ENCODE measurements at places on chromosomes 13 and 19.

DNA sequence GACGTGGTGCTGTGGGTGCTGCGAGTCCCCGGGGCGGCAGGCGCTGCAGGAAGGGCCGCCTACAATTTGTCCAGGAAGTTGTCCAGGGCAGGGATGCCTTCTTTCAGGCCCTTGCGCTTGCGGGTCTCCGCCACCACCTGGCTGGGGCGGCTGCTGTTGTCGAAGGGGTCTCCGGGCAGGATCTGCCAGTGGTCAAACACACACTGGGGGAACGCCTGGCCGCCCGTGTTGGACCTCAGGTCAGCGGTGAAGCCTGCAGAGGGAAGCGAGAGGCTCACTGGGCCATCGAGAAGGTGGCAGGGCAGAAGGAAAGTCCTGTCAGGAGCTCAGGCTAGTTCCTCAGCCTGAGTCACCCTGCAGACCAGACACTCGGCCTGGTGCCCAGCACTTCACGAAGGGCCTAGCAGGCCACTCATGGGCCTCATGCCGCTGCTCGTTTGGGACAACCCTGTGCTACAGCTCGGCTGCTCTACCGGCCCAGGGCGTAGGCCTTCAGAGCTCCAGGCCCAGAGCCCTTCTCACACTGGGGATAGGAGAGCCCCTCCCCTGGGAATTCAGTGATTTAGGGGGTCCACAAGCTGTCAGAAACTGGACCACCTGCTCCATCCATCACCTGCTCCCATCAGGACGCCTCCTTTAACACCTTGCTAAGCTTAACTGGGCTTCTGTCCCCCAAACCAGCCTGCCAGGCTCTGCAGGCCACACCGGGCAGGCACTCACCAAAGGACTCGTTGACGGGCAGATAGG is 5.8 kb upstream of the DAPK3 start:
- DNase-seq = no peak

- no peak for DNase-seq
Observed at GRCh38 chr19:5804516-5805461, at the start of gene NRTN. Gene NRTN (plus strand): TSS chr19:5805067. CDS start chr19:5824166, 19,099 bp downstream.

- no peak for DNase-seq
Observed at GRCh38 chr13:95030821-95031343, 270.4 kb downstream of the ABCC4 start.

GRCh38 chr19:4987692-4988370 is 18.9 kb downstream of the KDM4B start:
- no peak for DNase-seq

- no peak for DNase-seq
Observed at GRCh38 chr13:111174377-111175114, 59.4 kb downstream of the ARHGEF7 start.

GRCh38 chr13:32224916-32225315 is 90.2 kb downstream of the ZAR1L start:
- no peak for DNase-seq

GRCh38 chr19:6616011-6616410 is 25.1 kb upstream of the CD70 start:
- no peak for DNase-seq

DNA sequence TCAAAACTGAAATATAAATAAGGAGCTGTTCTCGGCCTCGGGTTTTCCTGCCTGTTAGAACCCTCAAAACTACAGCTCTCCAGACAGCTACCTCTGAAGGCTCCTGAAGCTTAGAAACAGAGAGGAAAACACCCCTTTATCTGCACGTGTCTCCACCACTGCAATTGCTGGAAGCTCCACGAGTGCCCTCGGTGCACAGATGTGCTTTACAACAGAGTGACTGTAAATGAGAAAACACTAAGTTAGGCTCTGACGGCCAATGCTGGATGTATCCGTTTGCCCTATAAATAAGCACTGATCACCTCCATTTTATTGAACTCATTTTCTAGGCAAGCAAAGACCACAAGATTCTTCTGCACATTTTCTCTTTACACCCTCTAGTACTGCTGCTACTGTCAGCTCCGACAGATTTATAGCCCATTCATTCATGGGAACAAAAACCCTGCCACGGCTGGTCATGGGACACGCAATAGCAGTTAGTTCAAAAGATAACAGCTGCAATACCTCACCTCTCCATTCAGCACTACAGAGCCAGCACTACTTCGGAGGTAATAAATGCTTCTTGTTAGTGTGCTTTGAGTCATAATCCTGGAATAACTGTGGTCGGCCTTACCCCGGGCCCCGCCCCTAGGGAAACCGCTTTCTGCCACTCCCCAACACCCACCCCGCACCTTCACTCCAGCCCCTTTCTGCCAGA is 241.1 kb upstream of the ZNF507 start:
- no peak for DNase-seq

DNA sequence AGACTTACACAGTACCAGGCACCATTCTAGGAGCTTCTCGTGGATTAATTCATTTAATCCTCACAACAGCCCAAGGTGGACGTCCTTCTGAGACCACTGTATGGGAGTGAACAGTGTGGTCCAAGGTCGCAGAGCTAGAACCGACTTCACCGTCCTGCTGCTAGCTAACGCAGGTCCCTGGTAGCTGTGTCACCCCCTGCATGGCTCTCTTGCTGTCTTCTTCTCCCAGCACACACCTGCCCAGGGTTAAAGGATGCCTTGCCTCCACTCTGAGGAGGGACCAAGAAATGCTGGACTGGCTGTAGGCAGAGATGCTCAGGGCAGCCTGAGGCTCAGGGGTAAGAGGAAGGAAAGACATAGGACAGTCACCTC is 3.0 kb downstream of the AKT2 start:
- no peak for DNase-seq

- no peak for DNase-seq
Observed at GRCh38 chr19:2342656-2343288, 14.3 kb downstream of the SPPL2B start.

- no peak for DNase-seq
Observed at GRCh38 chr13:64347664-64348063, 2882.5 kb downstream of the PCDH9 start.

GRCh38 chr13:29543230-29544215 is 52.0 kb downstream of the SLC7A1 start:
- DNase-seq = no peak

GRCh38 chr19:3599776-3600187 is 6.9 kb downstream of the TBXA2R start:
- DNase-seq = no peak

GRCh38 chr13:113292021-113292862 is 4.8 kb upstream of the LAMP1 start:
- no peak for DNase-seq

DNA sequence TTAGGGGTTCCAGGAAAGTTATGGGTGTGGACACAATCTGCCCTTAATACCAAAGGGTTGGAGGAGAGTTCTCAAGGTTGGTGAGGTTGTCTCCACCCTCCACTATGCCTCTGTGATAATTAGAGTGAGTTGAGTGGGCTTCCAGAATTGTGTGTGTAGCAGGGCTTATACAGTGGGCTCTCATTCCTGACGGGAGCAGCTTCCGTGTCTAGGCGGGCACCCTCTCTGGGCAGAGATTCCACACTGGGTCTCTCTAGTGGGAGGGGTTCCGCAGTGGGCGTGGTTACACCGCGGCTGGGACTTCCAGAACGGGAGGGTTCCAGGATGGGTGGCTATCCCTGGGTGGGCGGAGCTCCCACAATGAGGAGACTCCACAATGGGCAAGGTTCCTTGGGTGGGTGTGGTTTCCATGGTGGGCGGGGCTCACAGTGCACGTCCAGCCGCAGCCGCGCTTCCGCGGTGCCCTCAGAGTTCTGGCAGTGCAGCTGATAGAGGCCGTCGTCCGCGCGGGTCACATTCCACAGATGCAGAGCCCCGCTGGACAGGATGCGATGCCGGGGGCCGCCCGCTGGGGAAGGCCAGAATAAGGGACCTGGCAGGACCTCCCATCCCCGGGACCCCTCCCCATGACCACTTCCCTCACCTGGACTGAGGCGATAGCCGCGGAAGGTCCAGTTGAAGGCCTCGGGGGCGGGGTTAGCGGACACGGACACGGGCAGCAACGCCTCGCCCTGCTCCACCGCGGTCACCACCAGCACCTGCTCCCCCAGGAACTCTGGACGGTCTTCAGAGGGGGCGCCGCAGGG is 8.4 kb downstream of the NPHS1 start:
- no peak for DNase-seq

DNA sequence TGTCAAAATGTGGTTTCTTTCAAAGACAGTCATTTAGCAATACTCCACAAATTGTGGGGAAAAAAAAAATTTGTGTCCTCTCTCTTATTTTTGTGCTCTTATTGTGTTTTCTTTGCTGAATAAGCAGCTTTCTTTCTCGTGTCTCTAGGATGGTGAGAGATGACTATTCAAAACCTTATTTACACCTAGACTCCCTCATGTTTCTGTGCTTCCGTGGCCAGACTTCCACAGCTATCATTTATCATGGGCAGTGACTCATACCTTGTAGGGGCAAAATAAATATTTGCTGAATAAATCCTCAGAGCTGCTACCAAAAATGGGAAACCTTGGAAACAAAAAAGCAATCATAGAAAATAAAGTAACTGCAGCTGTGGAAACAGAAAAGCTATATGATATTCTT is 204.9 kb upstream of the MIR17HG start:
- peak; percentile 61 for DNase-seq

DNA sequence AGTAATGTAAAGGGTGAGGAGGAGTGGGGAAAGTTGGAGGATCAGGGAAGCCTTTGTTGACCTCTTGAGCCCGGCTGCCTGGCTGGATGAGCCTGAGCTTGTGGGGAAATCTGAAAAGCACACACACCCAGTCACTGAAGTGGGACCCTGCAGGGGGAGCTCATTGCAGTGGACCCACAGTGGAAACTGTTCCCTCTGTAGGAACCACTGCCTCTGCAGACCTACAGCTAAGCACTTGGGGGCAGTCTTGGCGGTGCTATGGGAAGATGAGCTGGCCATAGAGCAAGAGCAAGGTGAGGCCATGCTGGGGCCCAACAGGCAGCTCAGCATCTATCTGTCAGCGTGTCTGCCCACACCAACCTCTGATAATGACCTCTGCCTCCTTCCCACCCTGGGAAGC is 294.8 kb downstream of the TSHZ3 start:
- DNase-seq = peak; percentile 36

- no peak for DNase-seq
Observed at GRCh38 chr19:38142176-38143035, 81.6 kb downstream of the DPF1 start.

DNA sequence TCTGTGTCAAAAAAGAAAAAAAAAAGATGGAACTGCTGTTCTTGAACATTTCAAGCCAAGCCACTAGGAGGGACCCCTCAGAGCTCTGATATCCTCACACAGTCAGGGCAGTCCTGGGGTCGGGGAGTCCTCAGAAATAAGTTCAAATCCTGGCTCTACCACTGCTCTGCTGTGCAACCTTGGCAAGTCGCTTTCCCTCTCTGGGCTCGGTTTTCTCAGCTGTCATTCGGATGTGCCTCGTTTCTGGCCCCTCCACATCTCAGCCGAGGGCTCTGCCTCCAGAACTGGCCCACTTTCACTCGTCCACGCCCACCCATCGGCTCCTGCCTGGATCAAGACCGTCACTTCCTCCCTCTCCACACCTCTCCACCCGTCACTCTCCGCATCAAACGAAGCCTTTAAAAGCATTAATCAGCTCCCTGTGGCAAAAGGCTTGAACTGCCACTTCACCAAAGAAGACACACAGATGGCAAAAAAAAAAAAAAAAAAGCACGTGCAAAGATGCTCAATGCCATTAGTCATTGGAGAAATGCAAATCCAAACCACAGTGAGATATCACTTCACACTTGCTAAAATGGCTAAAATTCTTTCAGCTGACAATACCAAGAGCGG is 7.4 kb upstream of the ZNRF4 start:
- DNase-seq = no peak

DNA sequence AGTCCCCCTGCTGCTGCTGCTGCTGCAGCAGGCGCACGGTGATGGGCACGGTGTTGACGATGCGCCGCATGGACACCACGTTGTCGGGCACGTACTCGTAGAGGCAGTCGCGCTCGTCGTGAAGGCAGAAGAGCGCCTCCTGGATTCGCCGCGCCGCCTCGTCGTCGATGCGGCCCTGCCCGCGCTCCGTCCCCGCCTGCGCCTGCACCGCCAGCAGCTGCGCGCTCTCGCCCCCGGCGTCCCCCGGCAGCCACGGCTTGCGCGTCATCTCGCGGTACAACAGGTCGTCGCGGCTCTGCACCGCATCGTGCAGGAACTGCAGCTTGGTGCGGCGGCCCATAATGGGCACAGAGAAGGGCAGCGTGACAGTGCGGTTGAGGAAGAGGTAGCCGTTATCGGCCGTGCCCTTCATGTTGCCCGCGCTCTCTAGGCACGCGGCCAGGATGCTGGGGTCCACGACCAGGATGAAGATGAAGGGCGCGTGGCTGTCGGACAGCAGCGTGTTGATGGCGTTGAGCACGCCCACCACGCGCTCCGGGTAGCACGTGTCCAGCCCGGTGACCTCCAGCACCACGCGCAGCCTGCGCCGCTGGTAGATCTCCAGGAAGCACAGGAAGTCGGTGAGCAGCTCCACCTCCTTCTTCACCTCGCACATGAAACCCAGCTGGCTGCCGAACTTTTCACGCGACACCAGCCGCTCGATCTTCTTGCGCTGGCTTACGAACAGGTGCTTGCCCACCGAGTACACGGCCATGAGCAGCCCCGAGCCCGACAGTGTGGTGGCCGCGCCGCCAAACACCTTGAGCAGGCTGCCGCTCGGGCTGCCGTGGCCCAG is 8.1 kb downstream of the NKPD1 start:
- DNase-seq = no peak

DNA sequence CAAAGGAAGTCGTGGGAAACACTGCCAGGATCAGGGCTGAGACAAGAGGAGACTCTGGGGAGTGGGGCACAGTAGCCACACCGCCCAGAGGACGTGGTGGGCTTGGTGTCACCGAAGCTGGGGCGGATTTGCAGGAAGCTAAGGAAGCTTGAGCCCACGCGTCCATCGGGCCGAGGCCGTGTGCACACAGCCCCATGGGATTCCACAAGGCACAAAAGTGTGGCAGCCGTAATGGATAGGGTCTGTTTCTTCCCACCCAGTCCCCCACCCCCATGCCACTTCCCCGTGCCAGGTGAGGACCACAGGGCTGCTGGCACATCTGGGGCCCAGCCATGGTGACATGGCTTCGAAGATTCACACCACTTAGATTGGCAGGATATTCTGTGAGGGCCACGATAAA is 153.2 kb upstream of the SPACA7 start:
- DNase-seq = no peak

DNA sequence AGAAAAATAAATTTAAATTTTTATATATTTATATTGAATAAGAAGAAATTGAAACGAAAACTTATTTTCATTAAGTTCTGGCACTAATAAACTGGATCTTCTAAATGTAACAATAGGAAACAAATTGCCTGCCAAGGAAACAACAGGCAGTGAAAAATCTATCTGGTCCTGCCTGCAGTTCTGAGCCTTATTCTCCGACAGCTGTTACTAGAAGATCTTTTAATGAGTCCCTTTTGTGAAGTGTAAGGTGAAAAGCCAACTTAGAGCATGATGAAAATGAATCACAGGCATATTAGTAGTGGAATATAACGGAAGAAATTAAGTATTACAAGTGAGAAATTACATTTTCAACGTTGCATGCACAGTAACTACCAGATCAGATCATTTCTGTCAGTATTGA is 1002.7 kb upstream of the PCDH20 start:
- DNase-seq = no peak

- DNase-seq = no peak
Observed at GRCh38 chr19:547836-548720, 4.2 kb downstream of the GZMM start.
